Type B pancreatic cell (in vitro differentiated cells): ENCODE measurements at places on chromosomes 3 and 15. TPM values are rescaled to one million over a fixed set of nuclear protein-coding genes. Genes with fewer than 3 reads are reported as not detected.

Gene ADAMTS9
- 13.6 and 34.9 TPM in 2 replicates for total RNA-seq

- DNase-seq, result no peak
These were observed 425 bp downstream of the ANPEP start for GRCh38 chr15:89814112-89814742.

Gene IL17RD
- total RNA-seq, result 14.8 and 47.4 TPM in 2 replicates

Gene GLDN
- total RNA-seq, result 0.52 and 0.68 TPM in 2 replicates

Gene STX19
- total RNA-seq, result 0.70 and 1.3 TPM in 2 replicates
